Uterus (tissue), 4 donors: ENCODE measurements at places on chromosomes 12 and 14. TPM values are rescaled to one million over a fixed set of nuclear protein-coding genes. Genes with fewer than 3 reads are reported as not detected.
A peak's percentile ranks its signal among the peaks of the same experiment; 100 is the strongest.

Gene YARS2
- total RNA-seq = 40.0 TPM

Gene CELA1
- not detected for total RNA-seq

Gene ADAM21
- not detected for total RNA-seq

Gene OASL
- not detected for total RNA-seq

Gene GALNT6
- total RNA-seq = not detected

Gene CABP1
- total RNA-seq = not detected

DNA sequence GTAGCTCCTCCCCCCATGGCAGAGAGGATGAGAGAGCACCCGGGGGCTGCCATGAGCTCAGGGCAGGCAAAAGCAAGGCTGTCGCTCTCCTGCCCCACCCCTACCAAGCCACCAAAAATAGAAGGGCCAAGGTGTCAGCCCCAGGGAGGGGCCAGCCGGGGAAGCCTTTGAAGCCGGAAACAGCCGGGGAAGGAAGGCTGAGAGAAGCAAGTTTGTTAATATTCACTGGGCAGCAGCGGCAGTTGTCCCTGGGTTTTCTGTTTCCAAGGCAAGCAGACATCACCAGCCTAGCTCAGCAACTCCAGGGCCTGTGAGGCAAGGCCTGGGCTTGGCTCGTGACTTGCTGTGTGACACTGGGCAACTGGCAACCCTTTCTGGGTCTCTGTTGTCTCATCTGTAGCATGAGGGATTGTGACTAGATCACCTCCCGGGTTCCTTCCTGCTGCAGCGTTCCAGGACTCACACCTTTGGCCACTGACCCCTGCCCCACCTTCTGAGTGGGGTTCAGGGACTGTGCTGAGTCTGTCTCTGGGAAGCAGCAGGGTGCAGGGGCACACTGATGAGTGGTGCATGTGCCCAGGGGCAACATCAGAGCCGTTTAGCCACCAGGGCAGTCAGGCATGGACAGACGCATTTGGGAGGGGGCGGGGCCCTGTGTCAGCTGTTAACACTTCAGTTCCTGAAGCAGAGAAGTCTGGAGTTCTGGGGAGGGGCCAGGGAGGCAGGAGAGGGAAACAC is 24.3 kb downstream of the SYNDIG1L start:
- DNase-seq = no peak

- no peak for DNase-seq
Measured at GRCh38 chr14:101109347-101109638, 205.8 kb upstream of the RTL1 start.

- no peak for DNase-seq
Measured at GRCh38 chr14:22438742-22439141, 150.3 kb downstream of the DAD1 start.

DNA sequence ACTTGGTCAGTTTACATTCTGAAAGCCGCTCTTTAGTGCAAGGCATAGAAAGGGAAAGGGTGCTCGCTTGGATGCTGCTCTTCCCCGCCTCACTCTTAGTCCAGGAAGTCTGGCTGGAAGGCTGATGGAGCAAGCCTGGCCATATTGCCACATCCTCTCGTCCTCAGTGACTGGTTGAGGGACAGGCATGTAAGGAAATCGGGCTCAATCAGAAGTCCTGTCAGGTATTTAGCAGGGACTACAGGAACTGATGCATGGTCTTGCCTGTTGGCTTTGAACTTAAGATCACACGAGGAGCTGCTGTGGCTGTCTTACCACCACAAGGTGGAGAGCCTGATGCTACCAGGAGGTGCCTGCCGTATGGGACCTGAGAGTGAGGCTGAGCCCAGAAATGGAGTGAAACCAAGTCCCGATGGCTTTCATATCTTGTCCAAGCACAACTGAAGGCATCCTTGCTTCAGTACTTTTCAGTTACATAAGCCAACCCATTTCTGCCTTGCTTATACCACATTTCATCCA is 10.7 kb upstream of the C12orf75 start:
- DNase-seq = no peak

- DNase-seq = no peak
Measured at GRCh38 chr14:73234586-73235394, 2.5 kb upstream of the PAPLN start.

DNA sequence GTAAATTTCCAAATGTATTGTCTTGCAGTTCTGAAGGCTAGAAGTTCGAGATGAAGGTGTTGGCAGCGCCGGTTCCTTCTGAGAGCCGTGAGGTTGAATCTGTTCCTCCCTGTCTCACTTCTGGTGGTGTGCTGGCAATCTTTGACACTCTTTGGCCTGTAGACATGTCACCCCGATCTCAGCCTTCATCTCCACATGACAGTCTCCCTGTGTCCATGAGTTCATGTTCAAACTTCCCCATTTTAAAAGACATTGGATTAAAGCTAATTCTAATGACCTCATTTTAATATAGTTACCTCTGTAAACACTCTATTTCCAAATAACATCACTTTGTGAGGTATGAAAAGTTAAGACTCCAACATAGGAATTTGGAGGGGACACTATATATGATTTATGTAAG is 4.1 kb upstream of the RBM19 start:
- DNase-seq = no peak

- no peak for DNase-seq
Measured at GRCh38 chr14:94480809-94481208, 4.8 kb upstream of the SERPINA9 start.

GRCh38 chr14:53947452-53948204 is 9.0 kb downstream of the BMP4 start:
- DNase-seq = no peak

GRCh38 chr12:71638499-71638898 is 25.1 kb downstream of the ZFC3H1 start:
- no peak for DNase-seq

DNA sequence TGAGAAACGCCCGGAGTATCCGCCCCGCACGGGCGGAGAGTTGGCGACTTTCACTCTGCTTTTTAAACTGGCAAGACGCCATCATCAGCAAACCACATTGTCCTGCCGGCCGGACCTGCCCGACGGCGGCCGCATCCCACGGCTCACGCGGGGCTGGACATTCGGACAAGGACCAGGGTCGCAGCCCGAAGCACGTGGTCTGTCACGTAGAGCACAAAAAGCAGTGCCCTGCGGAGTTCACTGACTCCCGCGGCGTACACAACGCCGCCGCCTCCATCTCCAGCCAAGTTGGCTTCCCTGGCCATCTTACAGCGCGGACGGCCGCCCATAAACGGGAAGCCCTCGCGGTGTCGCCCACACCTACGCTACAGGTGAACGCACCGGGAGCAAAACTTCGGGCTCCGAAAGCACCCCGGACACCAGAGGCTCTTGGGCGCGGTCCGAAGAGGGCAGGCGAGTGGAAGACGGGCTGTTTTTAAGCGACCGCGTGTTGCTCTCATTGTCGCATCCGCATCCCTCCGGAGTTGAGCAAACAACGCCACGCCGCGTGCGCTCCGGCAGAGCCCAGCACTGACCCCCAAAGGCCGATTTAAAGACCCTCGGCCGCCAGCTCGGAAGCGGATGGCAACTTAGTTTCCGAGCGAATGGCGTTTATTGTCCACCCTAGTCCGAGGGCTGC is 966 bp downstream of the SINHCAF start:
- DNase-seq = peak; percentile 59

DNA sequence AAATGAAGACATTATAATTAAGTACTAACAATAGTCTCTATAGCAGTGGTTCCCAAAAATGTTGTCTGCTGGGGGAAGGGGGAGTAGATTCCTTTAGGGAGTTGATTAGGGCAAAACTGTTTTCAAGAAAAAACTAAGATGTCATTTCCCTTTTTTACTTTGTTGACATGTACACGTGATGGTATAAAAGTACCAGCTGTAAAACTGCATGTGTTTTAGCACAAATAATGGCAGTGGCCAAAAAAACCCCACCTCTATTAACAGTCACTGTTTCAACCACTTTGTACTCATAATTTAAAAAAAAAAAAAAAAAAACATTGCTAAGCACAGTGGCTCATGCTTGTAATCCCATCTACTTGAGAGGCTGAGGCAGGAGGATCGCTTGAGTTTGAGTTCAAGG is 61.7 kb downstream of the PPP1R12A start:
- DNase-seq = no peak

- DNase-seq = no peak
Measured at GRCh38 chr14:100827101-100828021, 1.4 kb downstream of the MEG3 start.

DNA sequence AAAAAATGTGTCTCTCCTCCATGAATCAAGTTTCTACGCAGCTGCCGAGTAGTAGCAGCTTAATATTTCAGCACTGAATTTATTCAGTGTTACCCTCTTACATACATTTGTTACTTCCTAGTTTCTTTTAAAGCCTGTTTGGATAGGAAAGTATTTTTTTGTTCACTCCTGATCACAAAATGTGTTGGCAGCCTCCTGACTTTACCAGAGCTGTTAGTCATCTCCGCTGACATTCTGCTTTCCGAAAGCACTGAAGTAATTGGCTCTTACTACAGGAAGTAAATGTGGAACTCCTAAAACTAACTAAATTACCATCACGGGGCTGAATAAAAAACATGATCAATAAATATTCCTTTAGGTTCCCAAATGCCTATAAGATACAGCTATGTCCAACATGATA is 225.5 kb downstream of the EPS8 start:
- DNase-seq = peak; percentile 43

- no peak for DNase-seq
Measured at GRCh38 chr14:34164162-34164864, 213.4 kb upstream of the EGLN3 start.
